ENCODE measurements at places on chromosomes 16 and 17.

DNA sequence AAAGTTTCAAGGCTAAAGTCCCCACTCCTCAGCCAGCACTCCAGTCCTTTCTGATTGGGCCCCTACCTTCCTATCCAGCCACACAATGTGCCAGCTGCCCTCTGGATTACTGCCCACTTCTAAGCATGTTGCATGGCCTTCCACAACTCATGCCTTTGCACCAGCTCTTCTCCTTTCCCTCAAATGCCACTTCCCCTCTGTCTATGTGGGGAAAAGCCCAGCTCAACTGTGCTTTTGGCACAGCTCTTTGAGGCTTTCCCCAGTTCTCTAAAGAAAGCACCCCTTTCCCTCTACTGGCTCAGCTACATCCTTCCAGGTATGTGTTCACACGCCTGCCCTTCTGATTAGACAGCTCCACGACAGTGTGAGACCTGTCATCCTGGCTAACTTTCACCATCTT lies 18.5 kb downstream of the GTF3C1 start:
- DNase-seq: no peak

DNA sequence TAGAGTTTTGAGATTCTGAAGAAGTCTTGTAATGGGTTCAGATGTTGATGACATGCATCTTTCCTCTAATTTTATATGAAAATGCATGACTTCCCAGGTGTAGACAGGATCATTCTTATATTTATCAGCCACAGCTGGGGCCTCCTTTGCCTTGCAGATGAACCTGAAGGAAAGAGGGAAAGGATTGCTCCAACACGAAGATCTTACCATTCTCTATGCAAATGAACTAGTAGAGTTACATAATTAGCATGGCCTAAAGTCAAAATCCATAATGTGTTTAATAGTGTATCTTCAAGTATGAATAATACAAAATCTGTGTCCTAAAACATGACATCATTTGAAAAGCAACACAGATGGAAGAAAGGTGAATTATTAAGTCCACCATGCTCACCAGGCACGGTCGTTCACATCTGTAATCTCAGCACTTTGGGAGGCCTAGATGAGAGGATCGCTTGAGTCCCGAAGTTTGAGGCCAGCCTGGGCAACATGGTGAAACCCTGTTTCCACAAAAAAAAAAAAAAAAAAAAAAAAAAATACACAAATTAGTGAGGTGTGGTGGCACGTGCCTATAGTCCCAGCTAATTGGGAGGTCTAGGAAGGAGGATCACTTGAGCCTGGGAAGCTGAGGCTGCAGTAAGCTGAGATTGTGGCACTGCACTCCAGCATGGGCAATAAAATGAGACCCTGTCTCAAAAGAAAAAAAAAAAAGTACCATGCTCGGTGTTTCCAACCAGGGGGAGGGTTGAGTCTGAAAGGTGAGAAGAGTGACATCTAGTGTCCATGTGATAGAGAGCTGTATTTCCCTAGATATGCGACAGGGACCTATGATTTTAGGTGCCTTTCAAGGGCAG lies 6.3 kb downstream of the VWA3A start:
- peak; percentile 61 for DNase-seq

- DNase-seq: peak; percentile 47
Observed at GRCh38 chr17:82414548-82415281, 3.4 kb upstream of the HEXD start.

- no peak for DNase-seq
Observed at GRCh38 chr17:63189082-63189481, 223.0 kb downstream of the TANC2 start.

- DNase-seq: no peak
Observed at GRCh38 chr16:1557576-1557975, 24.1 kb downstream of the TMEM204 start.

GRCh38 chr17:6005939-6006338 lies 64.2 kb upstream of the WSCD1 start:
- DNase-seq: no peak

GRCh38 chr17:6028294-6028693 lies 41.9 kb upstream of the WSCD1 start:
- DNase-seq: no peak

GRCh38 chr17:75642784-75643642 lies 9.8 kb downstream of the SMIM5 start:
- no peak for DNase-seq

DNA sequence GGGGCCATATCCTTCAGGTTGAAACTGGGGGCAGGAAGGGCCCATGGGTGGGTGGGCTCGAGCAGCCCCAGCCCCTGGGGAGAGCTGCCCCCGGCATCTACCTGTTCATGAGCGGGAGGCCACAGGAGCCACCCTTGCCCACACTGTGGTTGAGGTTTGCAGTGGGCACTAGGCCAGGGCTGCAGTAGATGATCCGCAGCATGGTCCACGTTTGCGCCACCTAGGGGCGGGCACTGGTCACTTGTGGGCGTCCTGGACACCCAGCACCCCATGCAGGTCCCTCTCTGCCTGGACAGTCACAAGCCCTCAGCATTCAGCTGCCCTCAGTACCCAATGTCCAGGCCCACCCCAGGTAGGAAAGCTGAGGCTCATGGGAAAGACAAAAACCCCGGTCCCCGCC lies 1.8 kb upstream of the JMJD8 start:
- DNase-seq: peak; percentile 75

- DNase-seq: no peak
Observed at GRCh38 chr17:77645072-77646045, 313.1 kb upstream of the TNRC6C start.

DNA sequence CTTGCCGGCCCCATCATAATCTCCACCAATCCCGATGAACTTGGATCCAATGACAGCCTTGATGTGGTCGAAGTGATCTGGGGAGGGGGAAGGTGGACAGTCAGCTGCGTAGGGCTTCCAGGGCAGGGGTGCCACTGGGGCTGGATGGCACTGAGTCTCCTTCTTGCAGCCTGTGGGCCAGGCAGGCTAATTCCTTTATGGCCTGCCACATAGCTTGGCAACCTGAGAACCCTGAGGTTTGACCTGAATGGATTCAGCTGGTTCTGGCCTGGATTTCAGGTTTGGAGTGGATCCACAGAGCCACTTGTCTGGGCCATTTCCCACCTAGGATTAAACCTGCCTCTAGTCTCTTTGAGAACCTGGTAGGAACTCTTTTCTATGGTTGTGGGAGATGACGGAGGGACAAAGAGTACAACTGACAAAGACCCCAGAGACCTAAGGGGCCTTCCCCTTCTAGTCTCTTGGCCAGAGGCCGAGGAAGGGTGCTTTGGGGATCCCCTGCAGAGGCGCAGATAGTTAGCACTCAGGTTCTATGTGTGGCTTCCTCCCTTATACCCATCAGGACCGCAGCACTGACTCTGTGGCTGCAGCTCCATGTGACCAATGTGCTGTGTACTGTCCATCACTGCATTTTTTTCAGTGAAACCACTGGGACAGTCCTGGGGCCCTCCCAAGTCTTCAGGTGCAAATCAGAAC lies 9.2 kb upstream of the DPEP3 start:
- no peak for DNase-seq

- no peak for DNase-seq
Observed at GRCh38 chr16:87065446-87066132, 251.6 kb downstream of the C16orf95 start.

DNA sequence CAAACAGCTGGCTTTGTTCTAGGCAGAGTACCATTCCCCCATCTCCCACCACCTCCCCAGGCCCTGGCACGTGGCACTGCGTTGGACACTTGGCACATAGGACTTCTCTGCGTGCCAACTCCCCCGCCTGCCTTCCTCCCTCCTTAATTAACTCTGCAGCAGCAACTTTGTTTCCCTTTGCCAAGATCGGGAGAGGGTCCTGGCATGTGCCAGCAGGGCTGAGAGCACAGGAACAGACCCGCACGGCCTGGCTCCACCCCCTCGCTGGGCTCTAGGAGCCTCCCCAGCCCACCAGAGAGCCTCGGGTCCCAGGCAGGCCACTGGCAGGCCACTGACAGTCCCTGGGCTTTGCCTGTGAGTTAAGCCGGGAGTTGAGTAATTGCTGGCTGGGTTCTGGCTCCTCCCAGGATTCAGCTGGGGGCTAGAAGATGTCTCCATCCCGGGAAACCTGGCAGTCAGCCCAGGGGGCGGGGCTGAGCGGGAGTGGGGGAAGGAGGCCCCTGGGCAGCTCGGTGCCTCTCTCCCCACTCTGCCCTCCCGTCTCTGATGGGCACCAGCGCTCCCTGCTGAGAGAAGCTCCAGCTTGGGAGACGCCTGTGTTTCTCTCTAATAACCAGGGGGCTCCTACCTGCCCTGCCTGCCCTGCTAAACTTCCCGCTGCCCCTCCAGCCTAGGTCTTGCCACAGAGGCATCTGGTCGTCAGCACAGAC lies 224.0 kb upstream of the TNRC6C start:
- DNase-seq: peak; percentile 94

DNA sequence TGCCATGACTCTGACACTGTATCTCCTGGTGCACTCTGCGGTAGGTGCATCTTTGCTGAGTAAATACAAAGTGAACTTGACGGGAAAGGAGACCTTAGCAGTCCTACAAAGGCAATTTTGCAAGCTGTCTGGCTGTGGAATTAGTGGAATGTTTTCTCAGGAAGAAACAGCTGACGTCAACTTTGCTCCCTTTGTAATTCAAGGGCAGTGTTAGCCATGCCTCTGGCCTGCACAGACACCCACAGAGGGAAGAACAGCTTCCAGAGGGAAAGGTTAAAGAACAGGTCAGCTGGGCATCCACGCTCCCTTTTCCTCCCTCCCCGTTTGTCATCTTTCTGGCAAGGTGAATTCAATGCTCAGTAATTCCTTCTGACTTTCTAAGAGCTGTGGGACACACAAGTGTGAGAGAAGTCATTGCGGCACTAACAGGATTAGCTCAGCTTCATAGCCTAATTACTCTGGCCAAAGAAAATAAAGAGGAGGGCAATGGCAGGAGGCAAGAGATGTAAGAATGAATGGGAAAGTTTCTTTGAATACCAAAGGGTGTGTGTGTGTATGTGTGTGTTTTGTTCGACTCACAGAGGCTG lies 476.9 kb upstream of the GOT2 start:
- no peak for DNase-seq

- DNase-seq: no peak
Observed at GRCh38 chr17:4969047-4969550, 1.5 kb upstream of the SPAG7 start.

GRCh38 chr16:48231727-48232492 lies 12.2 kb upstream of the LONP2 start:
- DNase-seq: no peak

DNA sequence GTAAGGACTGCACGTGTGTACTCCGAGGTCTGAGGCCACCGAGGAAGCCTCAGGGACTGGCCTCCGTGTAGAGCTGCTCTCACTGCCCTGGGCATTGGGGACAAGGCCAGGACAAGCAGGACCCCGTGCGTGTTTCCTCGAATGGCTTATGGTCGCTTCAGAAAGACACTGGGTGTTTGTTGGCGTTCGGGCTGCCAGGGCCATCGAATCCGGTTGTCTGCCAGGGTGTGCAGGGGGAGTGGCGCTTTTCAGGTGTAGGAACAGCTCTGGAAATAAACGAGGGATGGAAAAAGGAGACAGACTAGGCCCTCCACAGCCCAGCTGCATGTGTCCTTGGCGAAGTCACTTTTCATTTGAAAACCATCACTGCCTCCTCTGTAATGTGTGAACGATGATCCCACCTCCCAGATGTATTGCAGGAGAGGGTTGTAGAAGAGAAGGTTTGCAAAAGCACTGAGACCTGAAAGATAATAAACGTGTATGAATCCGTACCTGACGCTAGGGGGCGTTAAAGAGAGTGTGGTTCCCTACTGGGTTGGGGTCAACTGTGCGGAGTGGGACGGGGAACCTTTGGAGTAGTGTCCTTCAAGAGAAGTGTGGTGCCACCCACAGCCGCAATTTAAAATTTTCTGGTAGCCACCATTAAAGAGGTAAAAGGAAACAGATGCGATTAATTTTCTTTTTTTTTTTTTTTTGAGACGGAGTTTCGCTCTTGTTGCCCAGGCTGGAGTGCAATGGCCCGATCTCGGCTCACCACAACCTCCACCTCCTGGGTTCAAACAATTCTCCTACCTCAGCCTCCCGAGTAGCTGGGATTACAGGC lies 2.1 kb upstream of the ZSCAN10 start:
- peak; percentile 6 for DNase-seq

GRCh38 chr17:45775148-45775547 lies 9.0 kb upstream of the CRHR1 start:
- peak; percentile 79 for DNase-seq

GRCh38 chr16:4317532-4318450 lies 1.9 kb downstream of the GLIS2 start:
- DNase-seq: no peak

DNA sequence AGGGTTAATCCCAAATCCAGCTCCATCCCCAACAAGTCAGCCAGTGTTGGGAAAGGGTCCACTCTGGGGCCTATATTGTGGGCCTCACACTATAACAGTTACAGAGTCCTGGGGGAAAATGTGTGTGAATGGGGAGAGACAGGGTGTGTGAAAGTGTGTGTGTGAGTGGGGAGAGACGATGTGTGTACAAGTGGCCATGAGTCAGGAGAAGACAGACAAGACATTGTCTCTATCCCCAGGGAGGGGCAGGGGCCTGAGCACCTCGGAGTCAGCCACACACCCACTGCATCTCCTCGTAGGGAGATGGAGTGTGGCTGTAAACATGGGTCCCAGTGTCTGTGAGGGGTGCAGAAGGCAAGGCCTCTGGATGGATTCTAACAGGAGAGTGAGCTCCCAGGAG lies 2.9 kb downstream of the CRHR1 start:
- DNase-seq: no peak

GRCh38 chr16:81590714-81591544 lies 146.3 kb downstream of the CMIP start:
- DNase-seq: no peak

- no peak for DNase-seq
Observed at GRCh38 chr16:17925761-17926160, 410.8 kb downstream of the NPIPA8 start.

GRCh38 chr17:78737332-78737731 lies 44.7 kb downstream of the CYTH1 start:
- DNase-seq: peak; percentile 38

DNA sequence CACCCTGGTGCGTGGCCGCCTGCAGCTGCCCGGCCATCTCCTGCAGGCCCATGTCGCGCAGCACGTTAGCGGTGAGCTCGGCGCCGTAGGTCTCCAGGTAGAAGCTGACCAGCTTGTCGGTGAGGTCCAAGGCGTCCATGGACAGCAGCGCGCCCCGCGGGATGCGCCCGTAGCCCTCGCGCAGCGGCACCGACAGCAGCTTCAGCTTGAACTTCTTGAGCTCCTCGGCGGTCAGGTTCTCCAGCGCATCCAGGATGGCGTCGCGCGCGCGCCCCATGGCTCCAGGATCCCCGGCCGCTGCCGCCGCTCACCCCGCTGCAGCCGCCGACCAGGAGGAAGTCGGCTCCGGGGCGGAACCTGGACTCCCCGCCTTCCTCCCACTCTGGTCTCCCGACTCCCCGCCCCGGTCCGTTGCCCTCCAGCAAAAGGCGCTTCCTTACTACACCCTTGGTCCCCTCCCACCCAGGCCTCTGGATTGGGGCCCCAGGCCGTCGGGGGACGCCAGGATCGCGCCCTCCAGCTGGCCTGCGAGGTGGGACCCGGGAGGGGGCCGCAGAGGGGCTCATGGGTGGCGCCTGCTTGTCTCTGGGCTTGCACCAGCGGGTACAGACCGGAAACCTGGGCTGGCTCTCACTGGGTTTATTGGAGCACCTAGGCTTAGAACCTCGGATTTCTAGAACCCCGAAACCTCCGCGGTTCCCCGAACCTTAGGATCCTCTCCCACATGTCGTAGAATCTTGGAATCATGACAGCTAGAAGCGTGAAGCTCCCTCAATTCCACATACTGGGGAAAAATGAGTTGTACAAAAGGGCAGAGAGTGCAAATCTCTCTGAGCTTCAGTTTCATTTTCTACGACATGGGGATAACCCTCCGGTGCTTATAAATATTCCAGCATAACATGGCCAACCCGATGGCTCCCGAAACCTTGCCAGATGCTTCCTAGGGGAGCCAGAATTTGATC lies at the start of gene PYCARD:
Gene PYCARD, minus strand, starts transcription at position 347 of the 962 bp plus-strand sequence. Its CDS starts 70 bp downstream, at position 277.
- DNase-seq: no peak
